ENCODE measurements at places on chromosomes 11 and 22.

DNA sequence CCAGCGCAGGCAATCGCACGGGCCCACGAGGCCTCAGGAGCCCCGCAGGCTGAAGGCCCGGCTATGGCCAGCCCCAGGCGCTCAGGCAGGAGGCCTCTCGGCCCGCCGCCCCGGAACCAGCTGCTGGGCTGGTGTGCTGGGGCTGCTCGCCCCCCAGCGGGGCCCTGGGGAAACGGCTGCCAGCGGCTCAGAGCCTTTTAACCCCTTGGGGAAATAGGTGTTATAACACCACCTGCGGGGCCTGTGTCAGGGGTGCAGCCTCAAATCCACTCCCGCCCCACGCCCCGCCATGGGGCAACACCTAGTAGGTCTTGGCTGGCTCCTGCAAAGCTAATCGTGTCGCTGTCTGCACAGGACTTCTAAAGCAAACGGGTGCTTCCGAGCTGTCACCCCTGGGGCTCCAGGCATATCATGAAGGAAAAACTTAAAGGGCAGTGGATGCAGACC is 237.4 kb downstream of the TTC28 start:
- peaks cover 39% of the 10 kb centered on the region for H3K4me1 ChIP-seq
- peaks cover 3% of the 10 kb centered on the region for H3K27me3 ChIP-seq
- H3K4me3 ChIP-seq, result peak overlapping the region; percentile 97
- DNase-seq, result peak; percentile 81
- H3K27ac ChIP-seq, result peak overlapping the region; percentile 79

- H3K27me3 ChIP-seq, result peaks cover 2% of the 10 kb centered on the region
- H3K4me3 ChIP-seq, result peak overlapping the region; percentile 18
- H3K4me1 ChIP-seq, result peaks cover 60% of the 10 kb centered on the region
- H3K36me3 ChIP-seq, result no peaks in the 10 kb centered on the region
Measured at GRCh38 chr11:75347781-75348566, 3.5 kb downstream of the ARRB1 start.

DNA sequence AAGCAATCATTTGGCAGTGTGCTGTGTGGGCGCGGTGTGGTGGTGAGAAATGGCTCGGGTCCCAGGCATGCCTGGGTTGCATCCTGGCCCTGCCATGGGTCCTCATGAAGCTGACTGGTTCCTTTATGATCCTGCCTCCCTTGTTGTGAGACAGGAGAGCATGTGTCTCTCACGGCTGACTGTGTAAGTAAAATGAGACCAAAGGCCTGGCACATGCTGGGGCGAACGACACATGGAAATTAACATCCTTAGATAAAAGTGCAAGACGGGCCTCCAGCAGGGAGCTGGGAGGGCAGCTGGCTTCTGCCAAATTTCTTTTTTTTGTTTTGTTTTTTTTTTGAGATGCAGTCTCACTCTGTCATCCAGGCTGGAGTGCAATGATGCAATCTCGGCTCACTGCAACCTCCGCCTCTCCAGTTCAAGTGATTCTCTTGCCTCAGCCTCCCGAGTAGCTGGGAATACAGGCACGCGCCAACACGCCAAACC is 9.4 kb upstream of the FBLN1 start:
- no peak for DNase-seq
- H3K27me3 ChIP-seq, result no peaks in the 10 kb centered on the region
- H3K4me3 ChIP-seq, result no peak overlapping the region
- H3K4me1 ChIP-seq, result peaks cover 32% of the 10 kb centered on the region
- H3K36me3 ChIP-seq, result no peaks in the 10 kb centered on the region

- H3K36me3 ChIP-seq, result no peaks in the 10 kb centered on the region
- DNase-seq, result no peak
- no peak overlapping the region for H3K27ac ChIP-seq
- peaks cover 6% of the 10 kb centered on the region for H3K4me1 ChIP-seq
Measured at GRCh38 chr22:48808038-48808960, 1019.4 kb downstream of the BRD1 start.

GRCh38 chr22:23408321-23408720 is 171.8 kb downstream of the IGLL1 start:
- no peak for DNase-seq
- peaks cover 38% of the 10 kb centered on the region for H3K4me1 ChIP-seq
- no peak overlapping the region for H3K27ac ChIP-seq
- no peaks in the 10 kb centered on the region for H3K27me3 ChIP-seq

GRCh38 chr11:16408619-16409018 is 52.3 kb upstream of the SOX6 start:
- no peak overlapping the region for H3K4me3 ChIP-seq
- peaks cover 16% of the 10 kb centered on the region for H3K4me1 ChIP-seq
- H3K27me3 ChIP-seq, result no peaks in the 10 kb centered on the region
- no peaks in the 10 kb centered on the region for H3K36me3 ChIP-seq
- H3K27ac ChIP-seq, result no peak overlapping the region

GRCh38 chr22:28500006-28500405 is 179.6 kb downstream of the TTC28 start:
- no peaks in the 10 kb centered on the region for H3K4me1 ChIP-seq
- peaks cover 6% of the 10 kb centered on the region for H3K27me3 ChIP-seq
- no peaks in the 10 kb centered on the region for H3K36me3 ChIP-seq
- no peak overlapping the region for H3K27ac ChIP-seq

DNA sequence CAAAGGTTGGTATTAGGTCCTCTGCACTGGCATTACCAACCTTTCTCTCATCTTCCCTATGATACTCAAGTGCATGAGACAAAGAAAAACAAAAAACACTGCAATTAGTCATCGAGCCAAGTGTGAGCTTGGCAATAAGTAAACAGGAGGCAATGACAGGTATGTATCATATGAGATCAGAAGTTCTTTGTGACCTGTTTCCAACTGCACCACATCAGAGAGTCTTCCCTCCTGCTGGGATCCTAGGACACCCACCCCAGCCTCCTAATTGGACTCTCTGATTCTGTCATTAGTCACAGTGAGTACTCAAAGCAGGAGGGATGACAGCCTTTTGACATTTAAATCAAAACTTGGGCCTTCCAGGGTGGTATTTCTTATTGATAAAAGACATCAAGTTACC is 7.8 kb upstream of the JAML start:
- no peak overlapping the region for H3K4me3 ChIP-seq
- H3K27ac ChIP-seq, result no peak overlapping the region
- H3K36me3 ChIP-seq, result no peaks in the 10 kb centered on the region
- H3K4me1 ChIP-seq, result no peaks in the 10 kb centered on the region

- peaks cover 18% of the 10 kb centered on the region for H3K4me1 ChIP-seq
- no peak overlapping the region for H3K4me3 ChIP-seq
- no peak overlapping the region for H3K27ac ChIP-seq
- H3K36me3 ChIP-seq, result no peaks in the 10 kb centered on the region
- no peak for DNase-seq
Measured at GRCh38 chr11:116563028-116563711, 209.6 kb downstream of the BUD13 start.

- H3K27me3 ChIP-seq, result peaks cover 36% of the 10 kb centered on the region
- peaks cover 21% of the 10 kb centered on the region for H3K4me1 ChIP-seq
- no peak overlapping the region for H3K27ac ChIP-seq
- H3K36me3 ChIP-seq, result no peaks in the 10 kb centered on the region
Measured at GRCh38 chr11:123434262-123434661, 4.2 kb downstream of the GRAMD1B start.

DNA sequence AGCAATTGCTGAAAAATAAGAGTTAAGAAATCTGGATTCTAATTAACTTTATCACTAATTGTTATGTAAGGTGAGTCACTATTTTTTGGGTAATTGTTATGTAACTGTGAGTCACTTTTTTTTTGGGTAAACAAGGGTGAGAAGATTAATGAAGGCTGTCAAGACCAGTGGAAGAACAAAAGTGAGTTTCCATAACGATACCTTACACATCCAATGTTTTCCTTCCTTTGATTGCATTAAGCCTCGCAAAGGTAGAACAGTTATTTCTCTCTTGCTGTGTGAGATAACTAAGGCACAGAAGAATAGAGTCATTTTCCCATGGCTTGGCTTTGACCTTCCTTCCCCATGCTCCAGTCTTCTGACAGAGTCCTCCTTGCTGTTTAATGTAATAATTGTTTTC is 374.7 kb downstream of the DDX10 start:
- H3K27me3 ChIP-seq, result no peaks in the 10 kb centered on the region
- H3K36me3 ChIP-seq, result no peaks in the 10 kb centered on the region
- no peak overlapping the region for H3K27ac ChIP-seq
- peaks cover 4% of the 10 kb centered on the region for H3K4me1 ChIP-seq
- no peak for DNase-seq
- no peak overlapping the region for H3K4me3 ChIP-seq

GRCh38 chr11:61645179-61645868 is 34.9 kb upstream of the DAGLA start:
- H3K27ac ChIP-seq, result no peak overlapping the region
- H3K36me3 ChIP-seq, result no peaks in the 10 kb centered on the region
- no peaks in the 10 kb centered on the region for H3K27me3 ChIP-seq
- no peak for DNase-seq

DNA sequence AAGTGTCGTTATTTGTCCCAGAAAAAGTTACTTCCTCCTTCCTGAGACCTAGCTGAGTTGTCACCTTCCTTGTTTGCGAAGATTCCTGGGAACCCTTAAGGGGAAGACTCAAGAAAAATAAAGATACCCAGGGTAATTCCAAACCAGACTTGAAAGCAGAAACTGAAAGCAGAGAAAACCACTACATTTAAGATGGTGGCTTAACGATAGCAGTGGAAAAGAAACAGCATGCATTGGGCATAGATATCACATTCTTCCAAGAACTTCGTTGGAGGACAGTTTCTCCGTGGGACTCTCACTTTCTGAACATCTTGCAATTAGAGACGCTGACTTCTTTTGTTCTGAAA is 89.1 kb downstream of the FAM76B start:
- peaks cover 11% of the 10 kb centered on the region for H3K4me1 ChIP-seq
- H3K4me3 ChIP-seq, result no peak overlapping the region
- no peaks in the 10 kb centered on the region for H3K27me3 ChIP-seq
- no peak overlapping the region for H3K27ac ChIP-seq
- H3K36me3 ChIP-seq, result no peaks in the 10 kb centered on the region

GRCh38 chr11:65810046-65810868 is 23.4 kb downstream of the OVOL1 start:
- peaks cover 21% of the 10 kb centered on the region for H3K4me1 ChIP-seq
- H3K4me3 ChIP-seq, result no peak overlapping the region
- no peaks in the 10 kb centered on the region for H3K27me3 ChIP-seq

DNA sequence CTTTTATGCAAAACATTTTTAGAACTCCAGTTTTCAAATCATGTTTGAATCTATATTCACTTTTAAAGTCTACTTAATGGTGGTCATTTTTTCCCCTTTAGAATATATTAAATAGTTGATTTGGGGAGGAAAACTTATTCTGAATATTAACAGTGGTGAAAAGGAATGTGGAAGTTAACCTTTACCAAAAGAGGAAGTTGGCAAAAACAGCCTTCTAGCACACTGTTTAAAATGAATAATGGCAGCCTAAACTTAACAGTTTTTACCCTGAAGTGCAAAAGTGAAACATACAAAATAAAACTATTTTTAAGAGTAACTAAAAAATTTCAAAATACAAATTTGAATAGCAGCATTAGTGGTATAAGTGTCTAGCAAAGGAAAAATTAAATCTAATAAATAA is 86.4 kb downstream of the GRK3 start:
- H3K27ac ChIP-seq, result no peak overlapping the region
- no peaks in the 10 kb centered on the region for H3K4me1 ChIP-seq
- no peak for DNase-seq
- peaks cover 5% of the 10 kb centered on the region for H3K36me3 ChIP-seq
- no peaks in the 10 kb centered on the region for H3K27me3 ChIP-seq

GRCh38 chr11:14378171-14378570 is 19.2 kb upstream of the RRAS2 start:
- no peak overlapping the region for H3K4me3 ChIP-seq
- H3K4me1 ChIP-seq, result no peaks in the 10 kb centered on the region
- H3K27ac ChIP-seq, result no peak overlapping the region
- H3K27me3 ChIP-seq, result peaks cover 64% of the 10 kb centered on the region
- DNase-seq, result no peak

GRCh38 chr22:23467721-23468294 is 112.3 kb downstream of the IGLL1 start:
- no peak for DNase-seq
- no peaks in the 10 kb centered on the region for H3K36me3 ChIP-seq
- H3K4me3 ChIP-seq, result no peak overlapping the region
- H3K4me1 ChIP-seq, result peaks cover 37% of the 10 kb centered on the region

- H3K27me3 ChIP-seq, result peaks cover 3% of the 10 kb centered on the region
- no peak overlapping the region for H3K27ac ChIP-seq
- no peaks in the 10 kb centered on the region for H3K36me3 ChIP-seq
- peaks cover 24% of the 10 kb centered on the region for H3K4me1 ChIP-seq
Measured at GRCh38 chr11:112829971-112830654, 131.1 kb upstream of the NCAM1 start.

- no peaks in the 10 kb centered on the region for H3K36me3 ChIP-seq
- no peak overlapping the region for H3K27ac ChIP-seq
- peaks cover 39% of the 10 kb centered on the region for H3K4me1 ChIP-seq
- no peak for DNase-seq
Measured at GRCh38 chr22:30193031-30193775, 53.4 kb downstream of the LIF start.

DNA sequence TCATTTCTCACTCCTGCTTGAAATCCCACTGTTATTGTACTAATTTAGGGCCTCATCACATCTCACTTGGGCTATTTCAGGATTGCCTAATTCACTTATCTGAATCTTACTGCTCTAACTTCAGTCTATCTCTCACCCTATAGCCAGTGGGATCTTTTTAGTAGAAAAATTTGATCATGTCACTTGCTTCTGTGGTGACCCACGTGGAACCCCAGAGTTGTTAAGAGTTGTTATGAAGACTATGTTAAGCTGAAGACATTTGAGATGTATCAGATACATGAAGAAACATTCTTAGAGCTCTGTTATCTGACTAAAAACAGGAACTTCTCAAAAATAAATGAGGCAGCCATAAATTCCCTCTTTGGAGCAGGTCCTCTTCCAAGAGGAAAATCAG is 1375.6 kb upstream of the TENM4 start:
- H3K4me3 ChIP-seq, result no peak overlapping the region
- no peaks in the 10 kb centered on the region for H3K4me1 ChIP-seq
- no peak overlapping the region for H3K27ac ChIP-seq
- H3K27me3 ChIP-seq, result no peaks in the 10 kb centered on the region

GRCh38 chr11:123098990-123099389 is 37.1 kb upstream of the HSPA8 start:
- no peak overlapping the region for H3K4me3 ChIP-seq
- peaks cover 6% of the 10 kb centered on the region for H3K36me3 ChIP-seq
- no peaks in the 10 kb centered on the region for H3K27me3 ChIP-seq
- DNase-seq, result no peak
- peaks cover 6% of the 10 kb centered on the region for H3K4me1 ChIP-seq
- no peak overlapping the region for H3K27ac ChIP-seq

GRCh38 chr22:36936362-36937116 is 23.1 kb downstream of the CSF2RB start:
- no peaks in the 10 kb centered on the region for H3K4me1 ChIP-seq
- H3K36me3 ChIP-seq, result no peaks in the 10 kb centered on the region
- no peak overlapping the region for H3K27ac ChIP-seq
- no peaks in the 10 kb centered on the region for H3K27me3 ChIP-seq

- peaks cover 11% of the 10 kb centered on the region for H3K27me3 ChIP-seq
- H3K36me3 ChIP-seq, result no peaks in the 10 kb centered on the region
- H3K4me1 ChIP-seq, result peaks cover 16% of the 10 kb centered on the region
- DNase-seq, result no peak
- no peak overlapping the region for H3K4me3 ChIP-seq
Measured at GRCh38 chr22:39686178-39686620, 115.6 kb downstream of the CACNA1I start.

DNA sequence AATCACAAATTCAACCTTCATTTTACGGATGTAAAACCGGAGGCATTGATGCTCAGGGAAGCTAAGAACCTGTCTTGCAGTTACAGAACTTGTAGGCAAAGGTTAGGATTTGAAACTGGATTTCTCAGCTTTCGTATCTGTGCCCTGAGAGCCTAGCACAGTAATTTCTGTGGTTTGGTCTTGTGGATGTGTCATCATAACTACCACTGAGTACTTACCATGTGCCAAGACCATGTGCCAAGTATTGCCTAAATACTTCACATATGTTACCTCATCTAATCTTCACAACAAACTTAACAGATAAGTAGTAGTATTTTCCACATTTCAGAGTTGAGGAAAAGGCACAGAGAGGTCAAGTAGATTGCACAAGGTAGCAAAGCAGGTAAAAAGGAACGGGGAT is 140.7 kb downstream of the NXPE2 start:
- no peaks in the 10 kb centered on the region for H3K36me3 ChIP-seq
- peaks cover 5% of the 10 kb centered on the region for H3K27me3 ChIP-seq
- no peak overlapping the region for H3K4me3 ChIP-seq

All from type B pancreatic cell (in vitro differentiated cells).